ENCODE measurements at places on chromosomes 7 and 10. TPM values are rescaled to one million over a fixed set of nuclear protein-coding genes. Genes with fewer than 3 reads are reported as not detected.

DNA sequence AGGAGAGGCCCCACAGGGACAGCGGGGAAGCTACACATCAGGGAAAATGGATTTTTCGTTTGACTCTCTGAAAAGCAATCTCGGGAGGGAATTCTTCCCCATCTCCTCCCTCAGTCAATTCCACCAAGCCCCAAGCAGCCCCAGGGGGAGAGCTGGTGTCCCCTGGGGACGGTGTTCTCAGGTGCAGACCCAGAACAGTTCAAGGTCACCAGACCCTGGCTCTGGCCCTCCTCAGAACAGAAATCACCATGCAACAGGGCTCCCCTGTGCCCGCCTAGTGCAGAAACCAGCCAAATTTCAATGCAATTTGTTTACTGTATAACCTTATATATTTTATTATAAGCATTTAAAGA, 34.1 kb downstream of the GSDME start:
- DNase-seq: no peak

GRCh38 chr10:50540069-50540825, 83.5 kb downstream of the SGMS1 start:
- no peak for DNase-seq

TMEM254 gene
- 18.7 TPM for total RNA-seq

SHOC2 gene
- 65.9 TPM for total RNA-seq

DNA sequence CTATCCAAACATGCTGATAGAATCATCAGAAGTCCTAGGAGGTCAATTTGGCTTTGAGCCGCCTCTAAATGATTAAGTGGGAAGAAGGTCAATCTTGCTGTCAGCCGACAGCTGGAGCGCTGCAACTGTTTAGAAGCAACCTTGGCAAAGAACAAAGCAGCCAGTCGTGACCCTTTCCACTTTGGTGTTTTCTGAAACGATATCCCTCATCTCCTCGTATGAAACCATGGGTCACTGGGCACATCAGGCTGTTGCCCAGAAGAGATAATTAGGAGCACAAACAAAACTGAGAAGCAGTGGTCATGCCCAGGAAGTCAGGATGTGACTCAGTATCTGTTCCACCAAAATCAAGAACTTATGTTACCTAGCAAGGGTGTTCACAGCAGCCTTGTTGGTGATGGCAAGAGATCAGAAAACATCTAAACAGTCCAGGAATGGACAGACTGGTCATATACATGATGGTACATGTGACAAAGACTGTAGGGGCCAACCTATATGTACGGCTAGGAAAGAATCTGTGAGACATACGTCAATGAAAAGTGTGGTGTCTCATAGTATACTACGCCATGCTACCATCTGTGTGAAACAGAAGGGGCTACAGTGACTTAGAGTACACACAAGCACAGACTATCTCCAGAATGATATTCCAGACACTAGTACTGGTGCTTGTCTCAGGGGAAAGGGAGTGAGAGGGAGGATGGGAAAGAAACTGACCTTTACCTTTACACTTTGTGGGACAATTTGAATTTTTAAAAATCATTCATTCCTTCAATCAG, 22.4 kb downstream of the STN1 start:
- DNase-seq: no peak

- no peak for DNase-seq
These were observed 89.4 kb downstream of the TBXAS1 start for GRCh38 chr7:139918480-139918879.

DNA sequence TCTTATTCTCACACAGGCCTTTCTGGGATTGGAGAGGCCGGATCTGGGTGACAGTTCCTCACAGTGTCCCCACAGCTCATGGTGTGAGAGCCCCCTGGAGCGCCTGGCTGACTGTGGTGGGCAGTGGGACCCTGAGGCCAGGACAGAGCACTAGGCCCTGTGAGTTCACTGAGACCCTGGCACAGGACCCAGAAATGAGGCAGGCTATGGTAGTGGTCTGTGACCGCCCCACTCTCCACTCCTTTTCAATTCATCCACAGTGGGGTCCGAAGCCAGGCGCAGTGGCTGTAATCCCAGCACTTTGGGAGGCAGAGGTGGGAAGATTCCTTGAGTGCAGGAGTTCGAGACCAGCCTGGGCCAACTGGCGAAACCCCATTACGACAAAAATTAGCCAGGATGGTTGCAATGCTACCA, 95.9 kb upstream of the TNRC18 start:
- no peak for DNase-seq

DNA sequence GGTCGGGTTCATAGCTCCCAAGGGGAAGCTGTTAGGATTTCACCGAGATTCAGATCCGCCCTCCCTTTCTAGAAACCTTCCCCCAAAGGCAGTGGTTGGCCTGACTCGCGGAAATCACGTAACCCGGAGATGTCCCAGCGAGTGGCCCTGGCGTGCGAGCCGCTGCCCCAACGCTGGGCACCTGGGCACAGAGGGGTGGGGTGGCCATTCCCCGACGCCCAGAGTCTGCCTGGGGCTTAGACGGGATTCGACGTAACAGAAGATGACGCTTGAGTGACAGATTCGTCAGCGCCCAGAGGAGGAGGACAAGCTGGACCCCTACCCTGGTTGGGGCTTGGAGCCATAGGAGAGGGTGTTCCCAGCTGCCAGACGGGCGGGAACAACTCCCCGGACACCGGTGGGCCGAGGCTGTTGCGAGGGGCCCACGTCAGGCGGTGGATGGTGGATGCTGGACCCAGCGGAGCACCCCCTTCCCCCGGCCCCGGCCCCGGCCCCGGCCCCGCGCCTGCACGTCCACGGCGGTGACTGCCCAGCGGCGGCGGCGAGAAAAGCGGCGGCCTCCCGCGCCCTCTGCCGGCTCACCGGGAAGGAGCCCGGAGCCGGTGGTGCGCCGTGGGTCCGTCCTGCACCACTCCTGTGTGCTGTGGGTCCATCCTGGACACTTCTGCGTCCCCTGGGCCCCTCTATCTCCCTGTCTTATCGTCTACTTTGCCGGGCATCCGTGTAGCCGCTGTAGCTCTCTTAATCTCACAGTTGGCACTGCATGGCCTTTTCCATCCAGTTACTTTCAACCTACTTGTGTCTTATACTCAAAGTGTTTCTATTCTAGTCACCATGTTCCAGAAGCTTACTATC, 35.4 kb upstream of the KNDC1 start:
- DNase-seq: peak; percentile 45

GRCh38 chr7:134966691-134967090, 19.6 kb upstream of the AGBL3 start:
- DNase-seq: no peak

DNA sequence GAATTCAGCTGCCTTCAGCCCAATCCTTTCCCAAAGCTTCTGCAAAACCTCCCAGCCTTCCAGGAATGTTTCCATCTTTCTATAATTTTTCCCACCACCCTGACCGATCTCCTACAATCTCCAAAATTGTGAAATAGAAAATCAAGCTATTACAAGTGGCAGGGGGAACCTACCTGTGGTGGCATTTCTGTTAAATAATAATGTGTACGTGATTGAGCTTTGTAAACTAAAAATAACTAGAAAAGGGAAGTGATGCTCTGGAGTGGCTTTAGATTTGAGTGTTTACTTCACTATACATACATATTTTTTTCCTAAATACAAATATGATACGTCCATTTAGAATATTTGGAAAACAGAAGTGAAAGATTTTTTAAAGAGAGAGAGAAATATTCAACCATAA, 593.6 kb downstream of the GRM8 start:
- DNase-seq: no peak

PGAM2 gene
- 0.64 TPM for total RNA-seq

PLXNA4 gene
- 32.5 TPM for total RNA-seq

LRRC18 gene
- not detected for total RNA-seq

NPSR1 gene
- not detected for total RNA-seq

JCAD gene
- total RNA-seq: 11.1 TPM

- no peak for DNase-seq
These were observed 61.6 kb downstream of the PRSS58 start for GRCh38 chr7:142196066-142196840.
